ENCODE measurements at places on chromosomes 4 and X.

DNA sequence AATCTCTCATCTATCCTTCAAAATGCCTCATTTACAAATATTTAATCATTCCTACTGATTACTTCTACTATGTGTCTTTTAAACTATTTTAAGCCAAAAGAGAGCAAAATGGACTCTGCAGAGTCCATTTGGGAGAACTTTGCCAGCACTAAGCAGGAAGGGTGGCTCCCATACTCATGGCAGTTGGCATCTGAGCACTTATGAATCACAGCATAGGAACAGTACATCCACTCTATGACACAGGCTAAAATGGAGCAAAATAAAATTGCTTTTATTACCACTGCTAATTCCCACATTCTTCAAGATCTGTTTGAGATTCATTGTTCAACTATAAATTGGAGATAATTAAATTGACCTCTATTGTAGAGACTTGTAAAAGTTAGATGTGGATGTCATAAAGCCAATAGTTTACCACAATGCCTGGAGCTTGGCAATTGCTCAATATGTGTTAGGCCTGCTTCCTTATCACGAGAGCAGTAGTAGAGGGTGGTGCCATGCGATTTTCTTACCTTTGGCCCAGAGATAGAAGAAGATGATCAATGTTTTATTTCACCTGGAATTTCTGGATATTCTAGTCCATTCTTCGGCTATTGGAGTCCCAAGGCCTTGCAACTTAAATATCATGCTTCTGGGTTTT, 19.1 kb downstream of the HPGD start:
- no peak for DNase-seq

DNA sequence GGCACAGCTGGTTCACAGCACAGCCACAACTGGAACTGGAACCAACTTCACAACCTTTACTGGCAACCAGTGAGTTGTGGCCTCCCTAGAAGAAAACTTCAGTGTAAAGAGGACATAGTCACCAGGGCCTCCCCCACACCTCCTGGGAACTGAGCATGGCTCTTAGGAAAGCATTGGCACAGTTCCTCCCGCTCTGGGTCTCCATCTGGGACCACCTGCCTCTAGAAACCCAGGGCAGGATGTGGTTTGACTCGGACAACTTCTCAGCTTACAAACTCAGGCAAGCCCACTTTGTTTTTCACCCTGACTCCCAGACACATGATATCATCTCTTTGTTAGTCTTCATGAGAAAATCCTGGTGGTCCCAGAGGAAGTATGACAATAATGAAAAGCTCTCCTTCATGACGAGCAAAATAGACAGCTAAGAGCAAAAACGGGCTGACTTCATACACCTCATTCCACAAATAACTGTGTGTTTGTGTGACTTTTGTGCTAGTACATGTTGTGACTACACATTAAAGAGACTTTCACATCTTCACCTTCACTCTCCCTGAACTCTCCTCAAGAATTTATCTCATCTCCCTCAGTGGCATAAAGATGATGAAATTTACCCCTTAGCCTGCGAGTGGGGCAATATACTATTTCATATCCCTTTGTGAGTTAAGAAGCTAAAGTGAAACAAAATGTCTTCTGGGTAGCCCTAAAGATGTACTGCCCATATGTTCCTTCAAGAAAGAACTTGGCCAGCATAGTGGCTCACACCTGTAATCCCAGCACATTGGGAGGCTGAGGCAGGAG, 75.4 kb downstream of the SH3KBP1 start:
- DNase-seq = no peak

DNA sequence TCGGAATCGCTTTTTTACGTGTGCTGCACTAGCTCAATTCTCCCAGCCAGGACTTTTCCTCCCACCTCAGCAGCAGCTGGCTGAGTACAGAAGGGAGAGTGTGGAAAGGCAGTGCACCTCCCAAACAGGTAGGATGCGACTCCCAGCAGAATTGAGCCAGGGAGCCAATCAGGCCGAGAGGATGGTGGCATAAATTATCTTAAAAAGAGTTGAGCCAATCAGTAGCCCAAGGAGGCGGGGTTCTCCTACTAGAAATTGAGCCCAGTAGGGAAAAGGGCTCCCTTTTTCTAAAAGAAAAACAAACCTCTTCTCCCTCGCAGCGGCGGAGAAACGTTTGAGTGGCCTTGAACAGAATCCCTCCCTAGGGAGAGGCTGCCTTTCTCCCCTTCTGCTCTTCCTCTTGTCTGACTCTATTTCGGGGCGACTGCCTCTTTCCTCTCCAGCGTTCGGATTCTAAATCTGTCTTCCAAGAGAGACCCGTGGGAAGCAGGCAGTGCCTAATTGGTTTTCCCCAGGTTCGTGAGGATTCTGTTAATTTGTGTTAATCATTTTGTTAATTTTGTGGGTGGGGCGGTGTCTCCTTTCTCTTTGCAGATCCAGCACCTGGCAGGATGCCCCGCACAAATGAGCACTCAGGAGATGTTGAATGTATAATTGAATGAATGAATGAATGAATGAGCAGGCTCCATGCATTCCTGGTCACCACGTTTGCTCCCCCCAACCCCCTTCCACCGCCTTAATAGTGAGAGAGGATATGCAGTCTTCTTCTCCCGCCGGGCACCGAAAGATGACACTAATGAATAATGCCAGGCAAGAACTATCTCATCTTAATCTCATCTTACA, at the start of gene GABRG1:
Gene GABRG1, minus strand, starts transcription at position 142 of the 843 bp plus-strand sequence. Its CDS starts 141 bp downstream, at position 1.
- peak; percentile 58 for DNase-seq

DNA sequence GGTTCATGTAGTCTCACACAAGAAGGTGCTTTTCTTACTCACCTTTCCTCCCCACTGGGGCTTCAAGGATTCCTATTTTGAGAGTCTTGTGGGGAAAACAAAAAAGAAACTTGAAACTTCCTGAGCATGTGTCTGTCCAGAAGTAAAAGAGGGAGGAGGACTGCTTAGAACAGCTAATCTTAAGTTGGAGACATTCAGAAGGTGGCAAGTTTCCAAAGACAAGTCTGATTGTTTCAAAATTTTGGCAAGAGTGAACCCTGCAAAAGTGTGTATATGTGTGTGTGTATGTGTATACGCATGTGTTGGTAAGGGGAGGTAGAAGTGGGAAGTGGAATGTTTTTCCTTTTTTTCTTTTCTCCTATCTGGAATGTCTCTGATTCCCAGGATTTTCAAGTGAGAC, 189.0 kb upstream of the FRMPD4 start:
- DNase-seq = no peak

- no peak for DNase-seq
Measured at GRCh38 chr4:122976111-122976510, 53.7 kb upstream of the NUDT6 start.

- no peak for DNase-seq
Measured at GRCh38 chrX:12245650-12246645, 107.7 kb downstream of the FRMPD4 start.

DNA sequence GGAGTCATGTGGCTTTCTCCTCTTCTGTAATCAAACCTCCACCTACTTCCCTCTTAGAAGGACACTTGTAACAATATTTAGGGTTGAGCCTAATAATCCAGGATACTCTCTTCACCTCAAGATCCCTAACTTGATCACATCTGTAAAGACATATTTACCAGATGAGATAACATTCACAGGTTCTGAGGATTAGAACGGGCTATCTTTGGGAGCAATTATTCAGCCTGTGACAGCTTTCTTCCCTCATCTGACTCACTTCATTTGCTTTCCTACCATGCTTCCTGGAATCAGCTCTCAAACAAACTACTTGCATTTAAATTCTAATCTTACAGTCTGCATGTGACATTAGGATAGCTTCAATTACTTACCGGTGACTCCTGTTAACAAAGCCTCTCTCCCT, 133.5 kb upstream of the NDST3 start:
- DNase-seq = no peak

DNA sequence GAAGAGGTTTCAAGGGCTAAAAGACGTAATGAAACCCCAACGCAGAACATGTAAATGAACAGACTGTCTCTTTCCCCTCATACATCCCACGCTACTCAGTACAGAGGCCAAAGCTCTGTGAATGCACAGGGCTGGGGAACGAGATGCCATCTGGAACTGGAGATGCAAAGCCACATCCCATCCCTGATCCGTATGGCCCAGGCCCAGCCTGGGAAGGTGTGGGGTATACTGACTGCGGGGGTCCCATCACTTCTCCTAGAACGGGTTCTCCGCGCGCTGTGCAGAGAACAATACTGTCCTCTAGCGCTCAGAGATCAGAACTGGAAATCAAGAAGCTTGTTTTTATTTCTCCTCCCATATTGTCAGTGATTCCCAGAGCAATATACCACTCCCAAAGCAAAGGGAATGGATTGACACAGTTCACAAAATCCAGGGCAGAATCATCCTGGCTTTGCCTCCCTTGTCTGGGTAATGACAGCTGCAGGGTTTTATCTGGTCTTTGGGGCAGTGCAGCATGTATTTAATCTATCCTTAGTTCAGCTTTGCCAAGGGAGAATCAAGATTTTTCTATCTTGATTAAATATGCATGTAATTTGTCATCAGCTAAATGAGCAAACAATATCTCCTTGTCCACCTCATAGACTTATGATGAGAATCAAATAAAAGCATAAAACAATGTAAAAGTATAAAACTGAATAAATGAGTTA, 47.3 kb upstream of the TLR3 start:
- DNase-seq = peak; percentile 72

DNA sequence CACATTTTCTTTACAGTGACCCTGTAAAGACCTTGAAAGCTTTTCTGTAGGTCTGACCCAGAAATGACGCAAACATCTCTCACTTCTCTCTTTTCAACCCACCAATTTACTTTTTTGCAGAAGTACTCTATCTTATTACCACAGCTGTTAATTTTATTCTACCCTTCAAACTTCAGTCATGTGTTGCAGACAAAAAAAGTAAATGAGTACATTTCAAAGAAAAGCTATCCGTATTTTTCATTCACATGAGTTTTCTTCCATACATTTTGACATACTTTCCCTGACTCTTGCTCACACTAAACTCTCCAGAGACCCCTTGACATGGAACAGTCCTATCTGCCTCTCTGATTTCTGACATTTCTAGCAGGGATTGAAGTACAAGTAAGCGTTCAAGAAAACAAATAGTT, 51.7 kb downstream of the SLC7A11 start:
- no peak for DNase-seq

DNA sequence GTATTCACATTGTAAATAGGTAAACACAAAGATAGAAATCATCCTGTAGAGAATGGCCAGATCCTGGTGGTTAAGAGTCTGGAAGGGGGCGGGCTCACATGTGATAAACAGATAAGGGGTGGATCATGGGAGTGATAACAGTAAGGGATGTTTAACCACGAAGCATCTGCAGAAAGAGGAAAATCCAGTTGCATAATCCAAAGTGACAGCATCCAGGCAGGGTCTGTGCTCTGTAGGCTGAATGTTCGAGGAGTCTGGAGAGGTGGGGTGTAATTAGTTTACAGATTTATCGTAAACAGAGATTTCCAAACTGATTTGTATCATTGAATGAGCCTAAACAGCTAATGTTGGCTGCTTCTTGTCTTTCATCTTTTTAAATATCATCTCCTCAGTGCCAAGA, 1009.8 kb upstream of the SLIT2 start:
- no peak for DNase-seq

- no peak for DNase-seq
Measured at GRCh38 chr4:105509714-105510113, 35.9 kb upstream of the PPA2 start.

DNA sequence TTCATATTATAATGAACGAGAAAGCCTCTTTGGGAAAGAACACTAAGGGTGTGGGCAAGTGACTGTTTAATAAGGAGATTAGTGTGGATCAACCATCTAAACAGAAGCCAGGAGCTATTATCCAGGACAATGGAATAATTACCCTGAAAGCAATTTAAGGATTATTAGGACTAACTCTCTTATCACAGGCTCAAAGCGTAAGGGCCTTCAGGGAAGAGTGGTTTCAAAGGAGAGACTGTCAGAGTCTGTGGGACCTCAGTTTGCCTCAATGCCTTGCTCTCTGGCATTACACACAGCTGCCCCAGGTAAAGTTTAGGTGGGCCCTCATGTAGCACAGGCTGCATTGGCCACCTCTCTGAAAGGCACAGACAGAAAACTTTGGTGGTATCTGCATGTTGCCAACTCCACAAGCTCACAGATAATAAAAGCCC, 717.2 kb upstream of the ADGRL3 start:
- DNase-seq = peak; percentile 50

- DNase-seq = no peak
Measured at GRCh38 chr4:105815701-105816100, 79.6 kb upstream of the NPNT start.

DNA sequence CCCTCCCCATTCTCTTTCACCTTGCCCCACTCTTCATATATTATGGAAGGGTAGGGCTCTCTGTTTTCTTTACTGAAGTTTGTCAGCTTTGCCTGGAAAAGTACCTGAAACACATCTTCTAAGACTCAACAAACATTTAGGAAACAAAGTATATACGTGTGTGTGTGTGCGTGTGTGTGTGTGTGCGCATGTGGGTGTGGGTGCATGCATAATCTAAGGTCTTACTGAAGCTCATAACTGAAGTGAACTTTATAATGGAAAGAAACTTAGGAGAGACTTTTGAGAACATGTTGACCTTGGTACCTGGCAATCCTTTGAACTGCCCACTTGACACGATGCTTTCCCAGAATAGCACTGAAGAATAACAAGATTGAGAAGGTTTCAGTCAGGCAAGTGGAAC, 986.3 kb upstream of the GRID2 start:
- no peak for DNase-seq

DNA sequence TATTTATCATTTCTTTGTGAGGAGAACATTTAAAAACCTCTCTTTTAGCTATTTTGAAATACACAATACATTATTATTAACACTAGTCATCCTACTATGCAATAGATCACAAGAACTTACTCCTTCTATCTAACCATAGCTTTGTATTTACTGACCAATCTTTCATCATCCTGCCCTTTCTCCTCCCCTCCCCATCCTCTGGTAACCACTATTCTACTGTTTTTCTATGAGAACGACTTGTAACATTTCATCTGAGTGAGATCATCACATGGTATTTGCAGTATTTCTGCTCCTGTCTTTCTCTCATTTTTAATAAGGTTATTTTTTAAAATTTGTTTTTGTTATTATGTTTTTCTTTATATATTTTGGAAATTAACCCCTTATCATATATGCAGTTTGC, 331.8 kb downstream of the TEX13C start:
- no peak for DNase-seq

DNA sequence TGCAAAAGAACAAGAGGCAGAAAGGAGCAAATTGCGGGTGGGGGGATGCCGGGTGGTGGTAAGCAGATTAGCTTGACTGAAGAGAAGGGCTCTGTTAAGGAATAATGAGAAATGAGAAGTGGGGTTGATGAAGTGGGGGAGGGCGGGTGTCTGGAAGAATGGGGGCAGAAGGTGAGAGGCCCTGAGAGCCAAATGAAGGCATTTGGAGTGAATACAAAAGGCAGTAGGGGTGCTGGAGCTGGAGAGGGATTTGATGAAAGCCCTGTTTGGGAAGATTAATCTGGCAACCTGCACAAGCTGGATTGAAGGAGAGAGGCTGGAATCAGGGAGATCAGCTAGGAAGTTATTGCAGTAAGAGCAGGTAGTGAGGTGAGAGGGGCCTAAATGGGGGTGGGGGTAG, 82.1 kb downstream of the GUCY2F start:
- DNase-seq = peak; percentile 65

- no peak for DNase-seq
Measured at GRCh38 chrX:5057786-5058185, 1170.9 kb downstream of the NLGN4X start.
